ENCODE measurements at places on chromosomes 16 and 17.

DNA sequence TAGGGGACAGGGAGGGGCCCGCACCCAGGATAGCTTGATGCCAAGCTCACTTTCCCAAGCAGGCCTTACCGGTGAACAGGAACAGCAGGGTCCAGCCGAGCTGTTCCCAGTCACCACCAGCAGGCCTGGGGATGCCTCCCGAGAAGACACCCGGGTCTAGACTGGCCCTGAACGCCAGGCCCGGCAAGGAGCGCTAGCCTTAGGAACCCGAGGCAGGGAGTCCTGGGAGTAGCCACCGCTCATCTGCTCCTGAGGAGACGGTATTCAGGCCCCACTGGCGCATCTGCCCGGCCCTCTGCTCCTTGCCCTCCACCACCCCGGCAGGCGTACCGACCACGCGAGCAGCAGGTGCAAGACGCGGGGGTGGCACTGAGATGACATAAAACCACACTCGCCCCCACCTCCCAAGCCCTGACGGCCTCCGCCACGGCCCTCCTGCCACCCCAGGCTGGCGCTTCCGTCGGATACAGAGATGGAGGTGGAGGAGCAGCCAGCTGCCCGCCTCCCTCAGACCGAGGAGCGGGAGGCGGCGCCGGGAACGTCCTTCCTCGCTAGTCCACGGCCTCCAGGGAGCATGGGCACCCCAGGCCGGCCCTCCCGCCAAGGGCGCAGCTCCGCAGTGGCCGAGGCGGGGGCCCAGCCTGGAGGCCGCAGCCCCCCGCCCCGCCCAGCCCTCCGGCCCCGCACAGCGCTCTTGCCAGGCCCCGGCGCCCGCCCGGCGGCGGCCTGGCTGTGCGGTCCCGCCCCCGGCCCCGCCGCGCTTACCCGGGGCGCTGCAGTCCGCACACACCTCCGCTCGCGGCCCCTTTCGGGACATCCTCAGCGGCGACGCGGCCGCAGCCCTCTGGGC is 661 bp downstream of the GIT1 start:
- DNase-seq, result peak; percentile 68

DNA sequence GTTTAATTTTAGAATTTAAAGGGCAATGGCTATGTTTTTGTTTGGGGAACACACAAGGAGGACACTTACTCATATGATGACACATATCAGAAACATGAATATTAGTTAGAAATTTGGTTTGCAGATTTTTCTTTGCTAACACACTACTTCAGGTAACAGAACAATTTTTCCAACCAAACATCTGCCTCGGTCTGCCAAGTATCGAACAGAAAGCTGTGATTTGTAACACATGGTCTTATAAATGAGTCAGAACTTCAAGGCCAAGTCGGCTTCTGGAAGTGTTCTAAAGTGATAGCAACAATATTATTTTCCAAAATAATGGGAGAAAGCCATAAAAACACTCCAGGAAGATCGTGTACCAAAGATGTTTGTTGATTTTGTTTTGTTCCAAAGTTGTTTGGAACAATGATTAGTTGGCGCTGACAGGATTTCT is 75.9 kb upstream of the PMFBP1 start:
- DNase-seq, result no peak

DNA sequence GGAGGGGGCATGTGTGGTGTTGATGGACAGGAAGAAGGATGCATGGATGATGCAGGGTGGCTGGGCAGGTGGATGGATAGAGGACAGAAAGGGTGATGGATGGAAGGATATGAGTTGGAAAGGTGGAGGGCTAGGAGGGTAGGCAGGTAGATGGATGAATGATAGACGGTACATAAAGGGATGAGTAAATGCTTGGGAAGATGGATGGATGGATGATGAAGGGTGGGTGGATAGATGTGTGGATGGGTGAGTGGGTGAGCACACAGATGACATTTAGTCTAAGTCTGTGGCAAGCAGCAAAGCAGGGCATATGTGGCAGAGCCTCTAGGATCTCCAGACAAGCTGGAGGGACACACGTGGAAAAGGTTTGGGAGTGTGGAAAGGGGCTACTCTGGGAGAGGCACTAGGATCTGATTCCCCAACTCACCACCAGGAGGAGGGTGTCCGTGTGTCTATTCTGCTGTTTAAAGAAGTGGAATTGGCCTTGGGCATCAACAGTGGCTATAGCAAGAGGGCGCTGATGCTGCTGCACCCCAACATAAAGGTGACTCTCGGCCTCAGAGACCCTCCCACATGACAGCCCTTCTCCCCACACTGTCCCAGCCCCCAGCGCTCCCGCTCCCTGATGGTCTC is 8.2 kb downstream of the PLD2 start:
- DNase-seq, result no peak

GRCh38 chr17:43530288-43531081 is 15.7 kb downstream of the ETV4 start:
- peak; percentile 99 for DNase-seq

- no peak for DNase-seq
Measured at GRCh38 chr17:32299580-32300164, 34.0 kb downstream of the RHBDL3 start.

DNA sequence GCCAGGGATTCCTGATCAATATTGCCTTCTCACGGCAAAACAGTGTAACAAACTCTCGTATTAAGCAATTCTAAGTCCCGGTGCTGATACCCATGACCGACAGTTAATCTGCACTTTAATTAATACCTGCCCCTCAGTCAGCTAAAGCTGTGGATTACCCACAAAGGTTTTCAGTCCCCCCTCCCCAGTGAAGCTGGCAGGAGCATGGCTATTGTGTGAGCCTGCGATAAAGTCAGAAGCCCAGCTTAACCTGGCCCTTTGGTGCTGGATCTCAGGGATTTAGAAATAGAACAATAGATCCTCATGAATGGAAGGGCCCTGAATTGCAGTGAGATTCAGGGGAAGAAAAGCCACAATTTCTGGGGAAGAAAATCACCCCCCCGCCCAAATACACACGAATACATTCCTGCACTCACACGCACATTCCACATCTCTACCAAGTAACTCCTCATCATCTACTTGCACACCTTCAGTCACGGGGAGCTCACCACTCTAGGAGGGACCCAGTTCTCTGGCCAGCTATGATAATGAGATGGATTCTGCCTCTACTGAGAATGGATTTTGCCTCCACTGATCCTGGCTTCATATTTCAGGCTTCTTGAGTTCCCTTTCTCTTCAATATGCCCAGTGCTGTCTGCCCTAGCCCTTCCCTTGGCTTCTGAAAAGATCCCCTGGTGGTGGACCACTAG is 102.6 kb downstream of the WSCD1 start:
- DNase-seq, result no peak

DNA sequence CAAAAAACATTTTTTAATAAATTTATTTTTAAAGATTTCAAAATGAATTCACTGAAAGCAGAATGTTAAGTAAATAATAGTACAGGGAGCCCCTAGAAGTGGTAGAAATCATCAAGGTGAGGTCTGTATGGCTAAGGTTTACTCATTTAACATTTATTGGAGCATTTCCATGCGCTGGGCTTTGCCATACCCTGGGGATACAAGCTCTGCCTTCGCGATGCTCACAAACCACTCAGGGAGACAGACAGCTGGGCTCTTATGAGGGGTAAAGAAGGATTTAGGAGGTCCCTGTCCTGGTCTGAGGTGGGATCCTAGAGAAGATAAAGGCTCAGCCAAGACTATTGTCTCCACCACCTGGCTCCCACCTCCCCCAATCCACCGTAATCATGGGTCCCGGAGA is 11.3 kb upstream of the LPCAT2 start:
- no peak for DNase-seq

DNA sequence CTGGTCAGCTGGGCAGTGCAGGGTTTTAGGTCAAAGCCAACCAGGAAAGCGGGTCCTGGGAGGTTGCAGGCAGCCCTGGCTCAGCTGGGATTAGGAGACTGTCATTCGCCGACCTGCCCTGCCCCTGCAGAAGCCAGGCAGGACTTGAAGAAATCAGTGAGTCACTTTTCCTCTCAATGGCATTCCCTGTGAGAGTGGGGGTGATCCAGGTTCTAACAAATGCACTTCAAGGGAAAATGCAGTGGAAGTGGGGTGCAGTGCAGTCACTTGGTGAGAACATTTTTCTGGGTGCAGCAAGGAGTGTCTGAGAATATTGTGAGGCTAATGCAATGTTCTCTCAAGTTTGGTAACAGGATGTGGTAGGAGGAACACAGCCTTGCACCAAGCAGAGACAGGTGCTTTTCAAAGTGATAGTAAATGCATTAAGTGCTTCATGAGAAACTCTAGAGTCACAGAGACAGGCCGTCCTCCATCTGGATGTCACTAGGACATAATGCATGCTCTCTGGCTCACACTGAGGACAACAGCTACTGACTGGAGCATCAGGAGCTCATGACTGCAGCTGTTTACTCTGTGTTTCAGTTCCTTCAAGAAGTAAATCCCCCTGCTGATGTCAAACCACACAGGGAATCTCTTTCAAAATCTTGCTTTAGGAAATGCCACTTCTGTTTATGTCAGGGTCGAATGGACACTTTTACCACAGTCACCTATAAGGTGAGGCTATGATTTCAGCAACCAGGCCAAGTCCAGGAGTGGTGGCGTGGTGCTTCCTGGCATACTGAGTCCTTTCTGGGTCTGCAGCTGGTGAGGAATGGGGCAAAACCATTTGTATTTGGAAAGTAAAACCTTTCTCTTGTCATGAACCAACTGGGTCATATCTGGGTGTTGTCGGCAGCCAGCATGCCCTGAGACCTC is 16.7 kb downstream of the CDK5R1 start:
- no peak for DNase-seq

DNA sequence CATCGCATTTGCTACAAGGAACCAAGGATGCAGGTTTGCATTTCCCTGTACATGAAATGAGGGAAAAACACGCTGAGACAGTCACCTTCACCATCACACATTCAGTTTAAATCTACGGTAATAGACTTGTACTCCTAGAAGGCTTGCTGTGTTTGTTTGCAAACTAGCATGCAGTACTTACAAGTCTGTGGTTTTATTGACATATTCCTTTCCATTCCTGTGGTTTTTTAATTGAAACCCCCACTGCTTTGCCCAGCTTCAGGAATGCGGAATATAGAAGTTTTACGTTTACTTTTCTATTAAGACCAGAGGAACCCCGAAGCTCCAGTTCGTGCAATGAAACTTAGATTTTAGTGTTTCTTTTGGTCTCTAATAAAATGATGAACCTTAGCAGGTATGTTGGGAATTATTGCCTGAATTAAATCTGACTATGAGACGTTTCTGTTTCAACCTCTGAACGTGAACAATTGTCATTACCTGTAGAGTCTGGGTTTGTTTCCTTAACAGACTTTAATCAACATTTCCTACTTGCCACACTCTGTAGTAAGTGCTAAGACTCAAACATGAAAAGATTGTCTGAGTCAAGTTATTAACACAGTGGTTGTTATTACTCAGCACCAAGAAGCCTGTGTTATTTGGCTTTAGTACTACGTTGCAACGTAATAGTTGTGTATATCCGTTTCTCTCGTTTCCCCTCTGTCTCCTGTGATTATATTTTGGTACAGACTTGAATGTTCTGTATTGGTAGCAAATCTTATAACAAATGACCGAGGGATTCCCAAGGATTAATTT is 793.3 kb upstream of the GOT2 start:
- DNase-seq, result no peak

DNA sequence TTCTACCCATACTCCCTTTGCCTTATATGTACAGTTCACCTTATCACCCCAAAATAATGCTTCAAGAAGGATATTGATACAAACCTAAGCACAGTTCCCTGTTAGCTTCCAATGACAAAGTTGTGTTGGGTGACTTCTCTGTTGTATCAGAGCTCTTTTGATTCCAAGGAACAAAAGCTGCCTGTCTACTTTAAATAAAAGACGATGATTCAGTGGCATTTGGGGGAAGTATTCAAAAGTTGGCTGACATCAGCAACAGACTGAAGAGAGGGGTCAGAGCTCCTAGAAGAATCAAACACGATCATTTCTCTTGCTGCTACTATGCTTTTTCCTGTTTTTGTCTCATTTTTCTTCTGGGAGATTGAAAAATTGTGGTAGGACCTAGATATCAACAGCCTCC is 69.4 kb upstream of the CA10 start:
- no peak for DNase-seq

DNA sequence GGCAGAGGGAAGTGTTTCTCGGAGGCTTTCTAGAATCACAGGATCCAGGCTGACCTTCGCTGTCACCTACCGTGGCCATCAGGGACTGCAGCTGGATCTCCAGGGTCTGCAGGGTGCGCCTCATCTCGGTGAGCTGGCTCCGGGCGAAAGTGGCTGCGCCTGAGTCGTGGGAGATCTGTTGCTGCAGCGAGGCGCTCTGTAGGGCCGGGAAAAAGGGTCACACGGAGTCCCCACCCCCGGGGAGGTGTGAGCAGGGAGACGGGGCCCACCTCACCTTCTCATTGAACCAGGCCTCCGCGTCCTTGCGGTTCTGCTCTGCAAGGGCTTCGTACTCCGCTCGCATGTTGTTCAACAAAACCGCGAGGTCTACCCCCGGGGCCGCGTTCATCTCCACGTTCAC is 2.9 kb downstream of the KRT28 start:
- DNase-seq, result no peak

- DNase-seq, result no peak
Measured at GRCh38 chr17:55745258-55745657, 5.6 kb upstream of the PCTP start.

DNA sequence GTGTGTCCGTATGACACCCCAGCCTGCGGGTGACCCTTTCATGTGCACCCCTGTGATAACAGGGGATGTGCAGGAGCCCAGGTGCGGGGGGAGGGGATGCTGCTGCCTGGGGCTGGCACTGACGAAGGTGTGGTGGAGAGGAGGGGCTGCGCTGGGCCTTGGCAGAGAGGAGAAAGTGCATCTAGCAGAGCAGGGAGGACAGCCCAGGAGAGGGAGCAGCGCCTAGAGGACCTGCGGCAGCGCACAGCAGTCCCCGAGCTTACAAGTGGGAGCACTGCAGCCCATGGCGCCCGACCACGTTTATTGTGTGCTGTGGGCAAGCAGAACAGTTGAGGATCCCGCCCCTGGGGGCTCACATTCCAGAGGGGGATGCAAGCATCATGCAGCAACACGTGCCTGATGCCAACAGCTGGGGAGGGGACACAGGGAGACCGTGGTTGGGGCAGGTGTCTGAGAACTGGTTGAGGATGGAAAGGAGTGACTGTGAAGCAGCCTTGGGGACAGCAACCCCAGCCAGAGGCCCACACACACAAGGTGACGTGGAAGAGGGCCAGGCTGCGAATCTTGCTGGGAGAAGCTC is 10.9 kb upstream of the SLC7A5 start:
- no peak for DNase-seq

DNA sequence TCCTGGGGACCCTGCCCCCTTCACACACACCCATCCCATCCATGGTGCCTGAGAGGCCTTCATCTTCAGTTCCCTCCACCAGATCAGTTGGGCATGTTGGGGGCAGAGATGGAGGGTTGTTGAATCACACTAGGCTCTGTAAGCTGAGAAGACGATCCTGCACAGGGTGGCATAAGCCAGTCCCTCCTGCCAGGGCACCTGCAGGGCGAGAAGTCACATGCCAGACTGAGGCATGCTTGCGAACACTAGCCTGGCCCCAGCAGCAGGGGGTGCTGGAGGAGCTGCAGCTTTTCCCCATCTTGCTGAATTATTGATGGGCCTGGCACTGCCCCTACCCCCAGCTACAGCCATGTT is 6.1 kb upstream of the TBX2 start:
- DNase-seq, result no peak
